NCI-H345 (cell line): ENCODE measurements at places on chromosomes 4 and X.

DNA sequence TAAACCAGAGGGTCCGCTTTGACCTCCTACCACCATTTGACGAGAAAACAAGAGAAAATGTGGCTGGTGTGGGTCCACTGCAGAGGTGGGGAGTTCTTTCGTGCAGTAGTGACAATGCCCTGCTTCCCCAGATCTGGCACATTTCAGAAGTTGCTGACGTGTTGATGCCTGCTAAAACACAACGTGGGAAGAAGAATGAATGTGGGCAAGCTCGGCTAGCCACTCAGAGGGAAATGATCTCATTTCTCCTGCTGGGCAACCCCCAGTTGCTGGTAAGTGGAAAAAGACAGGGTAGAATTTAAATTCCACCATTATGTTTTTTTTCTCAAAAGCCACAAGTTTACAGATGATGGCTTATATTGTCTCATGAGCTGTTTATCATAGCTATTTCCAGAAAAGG, 77.9 kb downstream of the LUZP4 start:
- no peak for DNase-seq

DNA sequence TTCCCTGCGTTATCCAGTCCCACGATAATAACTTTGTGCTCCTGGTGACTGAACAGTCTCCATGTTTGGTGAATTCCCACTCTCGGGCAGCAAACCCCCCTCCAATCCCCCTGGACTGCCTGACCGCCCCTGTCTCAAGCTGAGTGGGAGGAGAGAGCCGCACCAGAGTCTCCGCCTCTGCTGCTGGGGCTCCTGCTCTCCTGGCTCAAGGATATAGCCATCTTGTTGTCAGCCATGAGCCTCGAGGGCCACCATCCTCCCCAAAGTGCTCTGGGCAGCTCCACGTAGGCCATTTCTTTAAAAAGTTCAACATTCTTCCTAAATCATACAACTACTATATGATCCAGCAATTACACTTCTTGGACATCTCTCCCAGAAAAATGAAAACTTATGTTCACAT, 49.3 kb upstream of the PGRMC1 start:
- no peak for DNase-seq

DNA sequence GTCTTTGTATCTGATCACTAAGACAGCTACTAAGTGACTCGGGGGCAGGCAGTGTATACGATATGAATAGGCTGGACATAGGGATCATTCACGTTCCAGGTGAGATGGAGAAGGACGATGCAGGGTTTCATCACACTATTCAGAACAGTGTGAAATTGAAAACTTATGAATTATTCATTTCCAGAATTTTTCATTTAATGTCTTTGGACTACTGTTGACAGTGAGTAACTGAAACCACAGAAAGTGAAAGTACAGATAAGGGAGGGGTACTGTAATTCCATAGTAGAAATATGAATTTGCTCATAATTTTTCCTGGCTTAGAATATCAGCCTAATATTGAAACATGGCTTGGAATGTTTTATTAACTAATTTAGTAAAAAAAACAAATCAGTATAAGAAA, 24.4 kb downstream of the TMEM144 start:
- no peak for DNase-seq

DNA sequence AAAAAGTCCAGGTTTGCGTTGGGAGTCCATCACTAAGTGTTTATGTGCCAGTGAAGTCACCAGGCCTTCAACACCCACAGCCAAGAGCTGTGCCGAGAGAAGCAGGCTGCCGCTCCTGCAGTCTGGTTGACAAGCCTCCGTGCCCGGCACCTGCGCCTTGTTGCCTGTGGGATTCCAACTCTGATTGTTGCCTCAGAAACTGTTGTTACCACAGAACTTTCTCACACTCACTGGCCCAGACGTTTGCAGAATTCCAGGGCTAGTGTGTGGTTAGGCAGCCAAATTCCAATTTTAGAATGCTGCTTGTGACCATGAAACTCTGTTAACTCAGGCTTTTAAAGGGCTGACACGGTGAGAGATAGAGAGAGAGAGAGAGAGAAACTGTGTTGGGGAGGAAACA, 119.5 kb upstream of the LIMCH1 start:
- no peak for DNase-seq

DNA sequence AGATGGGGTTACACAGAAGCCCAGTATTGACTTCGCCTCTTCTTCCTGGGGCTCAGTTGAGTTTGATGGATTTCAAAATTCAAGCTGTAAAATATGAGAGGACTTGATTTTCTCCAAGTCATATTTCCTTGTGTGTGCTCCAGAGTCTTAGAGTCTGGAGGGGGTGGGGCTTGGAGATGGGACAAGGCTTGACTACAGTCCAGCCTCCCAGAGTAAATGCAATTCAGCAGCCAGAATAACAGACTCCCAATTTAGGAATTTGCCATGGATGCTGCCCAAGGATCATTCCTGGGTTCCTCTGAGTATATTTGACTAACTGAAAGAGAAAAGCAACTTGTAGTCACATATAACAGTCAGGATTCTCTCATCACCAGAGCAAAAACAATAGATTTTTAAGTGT, 53.7 kb upstream of the RBPJ start:
- DNase-seq, result no peak

DNA sequence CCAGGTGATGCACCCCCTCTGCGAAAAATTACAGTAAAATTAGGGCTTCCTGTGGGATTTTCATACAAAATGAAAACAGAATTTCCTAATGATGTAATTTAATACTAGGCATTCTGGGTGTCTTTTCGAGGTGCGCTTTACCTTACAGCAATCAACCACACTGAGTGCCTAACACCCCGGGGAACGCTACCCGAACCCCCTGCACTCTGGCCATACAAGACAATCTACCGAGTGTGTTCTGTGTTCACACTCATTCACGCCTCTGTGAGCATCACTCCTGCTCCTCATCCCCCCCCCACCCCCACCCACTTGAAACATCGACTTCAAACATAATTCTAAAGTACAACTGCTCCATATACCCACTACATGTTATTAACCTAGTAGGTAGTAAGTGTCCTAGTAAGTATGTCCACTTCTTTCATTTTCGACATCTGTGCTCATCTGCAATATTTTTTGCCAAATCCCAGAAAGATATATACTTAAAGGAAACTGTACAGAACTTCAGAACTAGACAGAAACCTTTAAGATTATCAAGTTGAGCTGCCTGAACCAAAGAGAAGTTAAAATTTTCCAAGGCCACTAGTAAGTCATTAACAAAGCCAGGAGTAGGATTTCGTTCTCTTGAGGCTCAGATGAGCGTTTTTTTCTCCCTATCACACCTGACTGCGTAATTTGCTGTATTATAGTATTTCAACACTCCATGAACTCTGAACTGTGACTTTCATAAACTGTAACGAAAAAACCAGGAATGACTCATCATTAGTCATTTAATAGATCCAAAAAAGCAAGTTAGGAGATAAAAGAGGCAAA, 80.0 kb downstream of the FAT1 start:
- no peak for DNase-seq

- DNase-seq, result no peak
Observed at GRCh38 chr4:7096236-7096635, 28.4 kb upstream of the GRPEL1 start.

GRCh38 chr4:20301161-20301560, 49.5 kb downstream of the SLIT2 start:
- DNase-seq, result no peak

GRCh38 chrX:45872480-45872879, 671.8 kb upstream of the DIPK2B start:
- DNase-seq, result no peak

DNA sequence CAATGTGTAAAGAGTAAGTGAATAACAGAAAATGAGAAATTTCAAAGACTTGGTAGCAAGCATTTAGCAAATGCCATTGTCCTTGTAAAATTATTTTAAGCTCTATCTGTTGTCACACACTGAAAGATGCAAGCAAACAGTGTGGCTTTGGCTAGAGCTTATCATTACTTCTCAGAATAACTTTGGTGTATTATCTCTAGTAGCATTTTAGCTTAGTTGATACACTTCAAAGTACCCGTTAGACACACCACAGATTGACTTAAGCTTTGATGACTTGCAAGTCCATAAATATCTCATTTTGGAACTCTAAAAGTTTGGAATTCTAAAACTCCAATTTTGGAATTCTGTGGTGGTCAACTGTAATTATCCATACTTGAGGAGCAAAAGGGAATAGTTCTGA, 98.6 kb downstream of the PDLIM5 start:
- no peak for DNase-seq

GRCh38 chr4:134421734-134422133, 220.1 kb upstream of the PABPC4L start:
- no peak for DNase-seq

- DNase-seq, result no peak
Observed at GRCh38 chr4:142663828-142664227, 182.3 kb downstream of the INPP4B start.

DNA sequence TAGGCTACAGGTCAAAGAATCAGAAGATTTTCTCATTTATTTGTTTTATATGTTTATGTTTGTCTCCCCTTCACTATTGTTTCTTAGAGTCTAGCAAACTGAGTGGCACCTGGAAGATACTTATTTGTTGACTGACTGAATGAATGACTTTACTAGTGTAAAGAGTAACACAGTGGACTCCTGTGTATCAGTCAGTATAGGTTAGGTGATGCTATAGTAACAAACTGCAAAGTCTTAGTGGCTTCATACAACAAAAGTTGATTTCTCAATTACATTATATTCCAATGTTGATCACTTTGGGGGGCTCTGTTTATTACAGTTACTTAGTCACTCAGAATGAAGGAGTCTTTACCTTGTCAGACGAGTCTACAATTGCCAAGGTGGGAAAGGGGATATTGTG, 76.6 kb downstream of the DCK start:
- no peak for DNase-seq

DNA sequence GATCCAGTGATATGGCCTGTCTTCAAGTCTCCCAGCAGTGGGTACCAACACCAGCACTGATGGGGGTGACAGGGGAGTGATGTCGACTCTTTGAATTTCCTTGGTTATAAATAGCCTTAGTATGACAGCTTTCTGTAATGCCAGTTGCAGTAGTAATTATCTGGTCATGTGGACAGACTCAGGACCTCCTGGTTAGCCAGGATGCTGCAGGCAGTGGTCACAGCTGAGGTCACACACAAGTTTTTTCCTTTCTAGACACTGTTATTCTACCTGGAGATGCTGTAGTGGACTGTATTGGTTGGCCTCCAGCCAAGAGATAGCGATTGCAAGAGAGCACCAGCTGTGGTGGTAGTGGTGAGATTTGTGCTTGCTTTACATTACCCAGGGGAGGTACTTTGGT, 63.6 kb downstream of the UPRT start:
- no peak for DNase-seq

DNA sequence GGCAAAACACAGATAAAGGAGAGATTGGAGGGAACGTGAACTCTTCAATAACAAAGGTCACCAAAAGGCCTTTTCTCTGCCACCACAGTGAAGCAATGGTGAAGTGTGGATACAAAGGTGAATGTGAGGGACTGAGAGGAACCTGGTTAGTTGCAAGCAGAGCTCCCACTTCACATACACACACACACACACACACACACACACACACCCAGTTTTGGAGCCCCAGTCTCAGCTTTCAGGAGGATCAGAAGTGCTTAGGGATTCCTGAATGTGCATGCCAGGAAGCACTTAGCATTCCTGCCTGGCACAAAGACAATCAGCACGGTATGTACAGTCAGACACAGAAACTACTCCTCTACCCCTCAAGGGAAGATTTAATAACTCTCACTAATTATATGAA, 71.5 kb downstream of the ARHGEF9 start:
- DNase-seq, result no peak

GRCh38 chrX:53471346-53471745, 37.2 kb upstream of the HSD17B10 start:
- DNase-seq, result no peak

DNA sequence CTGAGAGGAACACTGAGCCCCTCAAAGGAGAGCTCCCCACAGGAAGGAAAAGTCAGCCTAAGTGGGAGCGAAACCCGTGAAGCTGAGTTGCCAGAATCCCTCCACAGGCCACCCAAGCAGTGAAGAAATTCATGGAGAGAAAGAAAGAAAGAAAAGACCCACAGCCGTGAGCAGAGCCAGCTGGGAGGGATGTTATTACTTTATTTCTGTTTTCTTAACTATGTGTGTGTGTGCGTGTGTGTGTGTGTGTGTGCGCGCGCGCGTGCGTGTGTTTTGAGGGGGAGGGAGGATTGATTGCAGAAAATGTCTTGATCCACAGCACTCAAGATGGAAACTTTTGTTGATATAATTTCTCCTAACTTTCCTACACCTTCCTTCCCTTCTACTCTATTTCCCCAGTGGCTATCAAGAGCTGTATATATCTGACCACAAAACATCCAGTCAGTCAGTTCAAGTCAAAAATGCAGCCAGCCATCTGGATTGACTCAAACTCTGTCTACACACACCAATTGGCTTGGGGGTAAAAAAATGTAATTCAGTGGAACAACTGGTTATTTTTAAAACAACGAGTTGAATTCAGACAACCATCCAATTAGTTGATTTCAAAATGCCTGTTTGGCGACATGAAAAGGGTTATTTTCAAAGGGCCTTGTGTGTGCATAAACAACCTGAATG, 13.8 kb upstream of the GPC3 start:
- DNase-seq, result no peak

- DNase-seq, result no peak
Observed at GRCh38 chr4:185232370-185232769, 23.0 kb downstream of the SNX25 start.

DNA sequence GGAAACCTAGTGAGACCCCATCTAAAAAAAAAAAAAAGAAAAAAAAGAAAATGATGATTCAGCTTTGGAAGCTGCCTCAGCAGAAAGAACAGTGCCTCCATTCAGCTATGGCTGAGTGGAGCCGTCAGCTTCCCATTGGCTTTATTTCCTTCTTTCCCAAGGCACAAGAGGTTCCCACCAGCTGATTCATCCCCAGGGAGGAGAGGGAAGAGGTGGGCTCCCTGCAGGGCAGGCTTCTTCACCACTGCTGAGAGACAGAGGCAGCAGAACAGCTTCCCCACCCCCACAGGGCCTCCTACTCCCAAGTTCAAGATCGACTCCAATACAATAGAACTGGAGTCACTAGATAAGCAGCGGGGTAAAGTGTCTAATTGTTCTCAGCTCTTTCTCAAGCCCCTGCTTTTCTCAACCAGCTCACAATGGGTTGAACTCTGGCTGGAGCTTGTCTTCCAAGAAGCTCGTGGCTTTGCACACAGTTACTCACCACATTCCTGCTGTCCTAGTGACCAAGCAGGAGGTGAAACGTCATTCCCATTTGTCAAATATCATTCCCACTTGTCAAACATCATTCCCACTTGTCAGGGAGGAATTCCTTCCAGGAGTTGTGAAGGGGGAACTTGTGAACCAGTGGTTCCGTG, 47.8 kb downstream of the FHDC1 start:
- no peak for DNase-seq

GRCh38 chrX:99857455-99857854, 552.6 kb downstream of the PCDH19 start:
- no peak for DNase-seq

- DNase-seq, result no peak
Observed at GRCh38 chr4:157929486-157929885, 243.3 kb downstream of the GASK1B start.

GRCh38 chr4:15755321-15756155, 22.6 kb upstream of the CD38 start:
- no peak for DNase-seq

- no peak for DNase-seq
Observed at GRCh38 chrX:138929926-138930582, 218.5 kb upstream of the FGF13 start.
